ENCODE measurements at places on chromosomes 13 and 19. TPM values are rescaled to one million over a fixed set of nuclear protein-coding genes. Genes with fewer than 3 reads are reported as not detected.

PGLYRP2 gene
- total RNA-seq: not detected

ZNF549 gene
- 7.9 TPM for total RNA-seq

DNA sequence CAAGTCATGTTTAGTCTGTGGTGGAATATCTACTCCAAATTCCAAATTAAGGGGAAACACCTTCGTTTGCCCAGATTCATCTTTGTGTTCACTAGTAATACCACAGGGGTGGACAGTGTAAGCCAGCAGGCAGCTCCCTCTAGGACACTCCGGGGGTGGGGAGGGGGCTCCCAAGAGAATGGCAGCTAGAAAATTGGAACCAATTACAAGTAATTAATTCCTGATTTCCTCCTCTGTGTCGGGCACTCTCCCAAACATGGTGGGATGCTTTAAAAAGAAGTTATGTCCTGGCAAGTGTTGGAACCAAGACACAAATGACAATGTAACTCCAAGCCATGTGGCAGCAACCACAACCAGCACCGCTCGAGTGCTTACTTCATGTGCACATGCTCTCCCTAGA is 5.9 kb downstream of the COL4A1 start:
- no peak for DNase-seq

GRCh38 chr13:60411464-60411863 is 14.4 kb downstream of the TDRD3 start:
- no peak for DNase-seq

GRCh38 chr19:40229484-40229883 is 3.0 kb upstream of the CCNP start:
- DNase-seq: no peak

GRCh38 chr13:28538932-28539331 is 44.0 kb upstream of the FLT1 start:
- no peak for DNase-seq

DNA sequence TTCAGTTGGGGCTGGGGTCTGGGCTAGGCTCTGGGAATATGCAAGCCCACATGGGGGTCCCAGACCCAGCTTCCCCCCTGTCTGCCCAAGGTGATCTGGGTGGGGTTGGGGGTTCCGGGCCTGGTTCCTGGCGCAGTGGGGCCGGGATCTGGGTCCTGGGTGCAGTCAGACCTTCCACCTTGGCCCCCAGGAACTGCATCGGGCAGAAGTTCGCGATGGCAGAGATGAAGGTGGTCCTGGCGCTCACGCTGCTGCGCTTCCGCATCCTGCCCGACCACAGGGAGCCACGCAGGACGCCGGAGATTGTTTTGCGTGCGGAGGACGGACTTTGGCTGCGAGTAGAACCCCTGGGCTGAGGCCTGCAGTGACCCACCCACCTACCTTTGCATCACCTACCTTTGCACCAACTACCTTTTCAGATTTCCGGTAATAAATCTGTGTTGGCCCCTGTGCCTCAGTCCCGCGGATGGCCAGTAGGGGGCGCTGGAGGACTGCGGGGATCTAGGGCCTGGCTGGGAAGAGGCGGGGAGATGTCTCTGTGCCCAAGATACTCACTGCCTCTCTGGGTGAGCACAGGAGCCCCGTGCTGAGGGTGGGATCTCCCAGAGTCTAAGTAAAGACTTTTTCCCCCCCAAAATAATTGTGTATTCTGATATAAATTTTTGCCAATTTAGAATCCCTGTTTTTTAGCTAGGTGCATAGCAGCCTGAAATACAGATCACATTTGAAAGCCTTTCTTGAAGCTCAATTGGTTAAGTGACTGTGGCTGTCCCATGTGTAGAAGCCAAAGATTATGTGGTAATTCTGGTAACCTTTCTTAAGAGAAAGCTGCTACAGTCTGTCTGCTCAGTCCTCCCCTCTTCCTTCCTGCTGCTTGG is 11.5 kb upstream of the CYP4F3 start:
- peak; percentile 74 for DNase-seq

DNA sequence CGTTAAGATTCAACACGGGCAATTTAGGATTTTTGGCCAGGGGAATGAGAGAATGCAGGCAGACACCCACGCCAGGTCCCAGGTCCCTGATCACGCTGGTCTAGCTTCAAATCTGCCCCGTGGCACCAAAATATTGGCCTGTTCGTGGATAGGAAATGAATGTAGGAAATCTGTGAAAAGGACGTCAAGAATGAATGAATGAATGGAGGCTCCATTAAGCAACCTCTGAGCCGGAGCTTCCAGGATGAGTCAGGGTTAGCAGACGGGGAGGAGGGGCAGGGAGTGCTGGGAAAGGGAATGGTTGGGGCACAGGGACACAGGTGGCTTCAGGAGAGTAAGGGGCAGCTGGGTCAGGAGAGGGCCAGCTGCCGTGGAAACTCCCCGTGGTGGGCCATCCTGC is 4.2 kb downstream of the SULT2B1 start:
- no peak for DNase-seq

- no peak for DNase-seq
Observed at GRCh38 chr19:28578786-28579505, 634.0 kb downstream of the UQCRFS1 start.

- peak; percentile 48 for DNase-seq
Observed at GRCh38 chr19:2478278-2478755, 2.4 kb downstream of the GADD45B start.

DNA sequence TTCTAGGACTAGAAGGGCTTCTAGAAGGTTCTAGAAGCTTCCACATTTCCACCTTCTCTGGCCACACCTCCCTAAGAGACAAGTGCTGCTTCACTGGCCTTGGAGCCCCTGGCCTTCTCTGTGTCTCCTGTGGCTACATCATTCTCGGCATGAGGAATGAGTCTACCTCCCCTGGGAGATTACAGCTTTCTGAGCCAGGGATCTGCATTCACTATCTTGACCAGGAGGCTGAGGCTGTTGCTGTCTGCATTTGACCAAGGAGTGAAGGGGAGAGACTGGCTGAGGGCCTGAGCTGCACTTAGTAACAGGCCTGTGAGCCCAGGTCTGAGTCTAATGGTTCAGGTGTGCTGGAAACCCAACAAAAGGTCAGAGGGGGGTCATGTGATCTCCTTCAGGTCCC is 5.3 kb downstream of the CPAMD8 start:
- no peak for DNase-seq
